ENCODE measurements at places on chromosomes 4 and X.

DNA sequence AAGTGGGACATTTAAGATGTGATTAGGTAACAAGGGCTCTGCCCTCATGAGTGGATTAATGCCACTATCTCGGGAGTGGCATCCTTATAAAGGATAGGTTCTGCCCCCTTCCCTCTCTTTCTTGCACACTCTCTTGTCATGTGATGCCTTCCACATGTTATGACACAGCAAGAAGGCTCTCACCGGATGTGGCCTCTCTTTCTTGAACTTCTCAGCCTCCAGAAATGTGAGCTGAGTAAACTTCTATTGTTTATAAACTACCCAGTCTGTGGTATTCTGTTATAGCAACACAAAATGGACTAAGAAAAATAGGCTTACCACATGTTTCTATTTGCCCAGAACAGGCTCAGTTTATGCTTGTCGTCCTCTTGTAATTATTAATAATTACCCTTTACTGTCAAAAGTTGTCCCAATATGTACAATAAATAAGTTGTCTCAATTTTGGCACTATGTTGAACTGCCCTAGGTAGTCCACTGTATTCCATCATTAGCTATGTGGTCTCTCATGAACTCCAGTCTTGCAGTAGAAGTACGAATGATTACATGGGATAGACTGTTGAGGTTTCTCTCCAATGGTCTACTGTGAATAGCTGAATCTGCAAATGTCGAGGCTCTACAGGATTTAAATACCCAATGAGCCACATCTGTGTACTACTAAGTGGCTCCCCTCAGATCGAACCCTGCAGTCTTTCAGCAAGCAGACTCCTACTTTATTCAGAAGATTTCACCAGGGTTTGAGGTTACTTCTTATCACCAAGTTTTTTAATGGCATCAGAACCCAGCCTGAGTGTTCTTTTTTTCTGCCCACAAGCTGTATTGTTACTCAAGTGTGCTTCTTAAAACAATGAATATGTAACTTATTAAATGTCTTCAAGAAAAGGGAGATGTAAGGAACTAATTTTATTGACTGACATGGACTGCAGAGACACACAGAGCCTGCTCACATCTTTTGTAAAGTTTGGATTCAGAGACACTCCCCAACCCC lies 102.0 kb upstream of the LEF1 start:
- peak; percentile 36 for DNase-seq

- peak; percentile 2 for DNase-seq
Observed at GRCh38 chrX:15947648-15948317, 93.2 kb upstream of the AP1S2 start.

DNA sequence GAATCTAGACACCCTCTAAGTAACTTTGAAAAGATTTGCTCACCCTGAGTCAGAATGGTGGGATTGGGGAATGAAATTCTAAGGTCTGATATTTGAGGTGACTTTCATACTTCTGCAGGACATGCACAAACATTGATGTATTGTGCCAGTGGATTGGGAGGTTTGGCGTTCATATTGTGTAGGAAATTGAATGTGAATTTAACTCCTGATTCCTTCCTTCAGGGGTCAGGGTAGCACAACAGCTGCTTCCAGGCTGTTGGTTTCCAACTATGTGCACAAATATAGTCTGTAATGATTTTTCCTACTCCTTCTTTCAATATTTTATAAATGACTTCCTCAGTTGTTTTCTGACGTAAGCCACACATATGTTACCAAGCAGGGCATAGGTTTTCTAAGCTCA lies 3.1 kb downstream of the IL1RAPL1 start:
- peak; percentile 30 for DNase-seq

DNA sequence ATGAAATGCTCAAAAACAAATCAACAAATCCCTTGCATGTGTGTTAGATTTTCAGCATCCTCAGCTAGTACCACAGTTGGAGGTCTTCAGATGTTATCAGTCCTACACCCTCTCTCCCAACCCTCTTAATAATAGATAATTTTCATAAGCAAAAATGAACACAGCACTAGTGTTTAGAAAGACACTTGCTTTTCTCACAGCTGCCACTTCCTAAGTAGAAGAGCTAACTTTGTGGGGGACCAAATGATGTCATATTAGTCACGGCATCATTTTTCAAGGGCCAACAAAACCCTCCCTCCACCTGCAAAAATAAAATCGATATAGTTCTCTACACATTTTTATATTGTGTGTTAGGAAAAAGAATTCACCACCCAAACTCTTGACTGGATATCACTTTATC lies 163.5 kb upstream of the GYPA start:
- DNase-seq = no peak

GRCh38 chr4:15131551-15131950 lies 129.3 kb downstream of the CPEB2 start:
- no peak for DNase-seq

DNA sequence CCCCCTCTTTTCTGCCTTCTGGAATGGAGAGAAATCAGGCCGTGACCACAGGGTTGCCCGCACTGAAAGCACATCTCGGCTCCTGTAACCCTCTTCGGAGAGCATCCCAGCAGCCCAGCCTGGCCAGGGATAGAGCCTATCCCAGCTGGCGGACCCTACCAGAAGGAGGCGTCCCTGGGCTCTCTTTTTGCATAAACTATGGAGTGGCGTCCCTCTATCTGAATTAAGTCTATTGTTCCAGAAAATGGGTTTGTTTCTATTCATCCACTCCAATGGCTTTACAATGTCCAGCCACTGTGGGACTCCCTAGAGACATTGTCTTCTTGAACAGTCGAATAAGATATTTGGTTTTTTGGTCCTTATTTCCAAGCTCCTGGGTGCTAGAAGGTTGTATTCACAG lies 689 bp upstream of the NHSL2 start:
- no peak for DNase-seq

GRCh38 chr4:53788011-53788410 lies 196.7 kb upstream of the LNX1 start:
- no peak for DNase-seq

- no peak for DNase-seq
Observed at GRCh38 chr4:160319221-160319867, 1216.5 kb downstream of the RAPGEF2 start.

GRCh38 chr4:95386410-95386809 lies 162.4 kb downstream of the UNC5C start:
- no peak for DNase-seq

DNA sequence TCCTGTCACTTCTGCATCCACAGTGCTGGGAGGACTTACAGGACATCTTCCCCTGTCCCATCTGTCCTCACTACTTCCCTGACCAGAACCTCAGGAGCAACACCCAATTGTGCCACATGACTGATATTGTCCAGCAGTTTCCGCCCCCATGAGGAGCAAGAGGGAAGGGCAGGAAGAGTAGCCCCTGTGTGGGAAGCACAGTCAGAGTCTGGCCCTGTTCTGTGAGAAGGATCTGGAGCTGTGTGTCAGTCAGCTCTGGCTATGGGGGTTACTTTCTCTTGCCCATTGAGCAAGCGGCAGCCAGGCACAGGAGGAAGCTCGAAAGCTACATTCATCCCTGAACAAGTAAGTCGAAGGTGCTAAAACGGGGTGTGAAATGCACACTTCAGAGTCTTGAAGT lies 14.8 kb upstream of the TRIM60 start:
- DNase-seq = no peak

- DNase-seq = no peak
Observed at GRCh38 chr4:8727131-8727530, 134.6 kb downstream of the CPZ start.

DNA sequence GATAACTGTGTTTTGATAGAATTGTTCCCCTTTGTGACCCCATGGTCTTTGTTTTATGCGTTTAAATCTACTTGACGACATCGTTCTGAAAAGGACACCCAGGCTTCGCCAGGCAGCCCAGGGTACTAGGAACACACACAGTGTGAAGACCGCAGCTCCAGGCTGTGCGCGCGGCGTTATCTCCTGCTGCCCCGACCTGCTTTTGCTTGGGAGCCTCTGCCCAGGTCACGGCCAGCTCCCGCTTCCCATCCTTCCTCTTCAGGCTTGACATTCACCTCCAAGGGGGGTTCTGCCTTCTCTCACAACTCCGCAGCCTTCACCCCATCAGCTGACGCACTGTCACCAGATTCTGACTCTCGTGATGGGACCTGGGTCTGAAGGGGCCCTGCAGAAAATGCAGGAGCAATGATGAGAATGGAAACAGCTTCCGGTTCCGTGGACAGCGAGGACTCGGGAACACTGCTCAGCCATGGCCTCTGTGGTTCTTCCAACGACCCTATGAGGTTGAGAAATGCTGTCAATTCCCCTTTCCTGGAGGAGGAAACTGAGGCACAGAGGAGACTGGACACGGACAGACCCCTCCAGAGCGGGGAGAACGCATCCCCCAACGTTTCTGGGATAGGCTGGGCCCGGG lies 536 bp upstream of the HTRA3 start:
- no peak for DNase-seq

- DNase-seq = no peak
Observed at GRCh38 chr4:172105918-172106317, 292.7 kb downstream of the GALNTL6 start.

DNA sequence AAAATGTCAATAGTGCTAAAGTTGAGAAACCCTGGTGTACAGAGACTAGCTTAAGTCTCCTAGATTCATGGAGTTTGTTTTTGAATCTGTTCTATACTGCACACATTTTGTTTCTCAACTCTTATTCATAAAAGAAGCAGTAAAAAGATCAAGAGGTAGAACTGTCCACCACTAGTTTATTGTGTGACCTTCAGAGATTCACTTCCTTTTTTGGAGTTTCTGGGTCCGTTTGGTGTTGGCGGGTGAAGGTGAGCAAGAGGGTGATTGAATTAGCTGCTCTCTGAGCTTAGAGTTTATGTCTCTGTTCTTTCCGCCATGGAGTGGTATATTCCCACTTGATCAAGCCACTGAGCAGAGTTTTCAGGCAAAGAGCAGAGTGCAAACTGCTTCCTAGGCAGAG lies 21.4 kb upstream of the PLAC1 start:
- no peak for DNase-seq

DNA sequence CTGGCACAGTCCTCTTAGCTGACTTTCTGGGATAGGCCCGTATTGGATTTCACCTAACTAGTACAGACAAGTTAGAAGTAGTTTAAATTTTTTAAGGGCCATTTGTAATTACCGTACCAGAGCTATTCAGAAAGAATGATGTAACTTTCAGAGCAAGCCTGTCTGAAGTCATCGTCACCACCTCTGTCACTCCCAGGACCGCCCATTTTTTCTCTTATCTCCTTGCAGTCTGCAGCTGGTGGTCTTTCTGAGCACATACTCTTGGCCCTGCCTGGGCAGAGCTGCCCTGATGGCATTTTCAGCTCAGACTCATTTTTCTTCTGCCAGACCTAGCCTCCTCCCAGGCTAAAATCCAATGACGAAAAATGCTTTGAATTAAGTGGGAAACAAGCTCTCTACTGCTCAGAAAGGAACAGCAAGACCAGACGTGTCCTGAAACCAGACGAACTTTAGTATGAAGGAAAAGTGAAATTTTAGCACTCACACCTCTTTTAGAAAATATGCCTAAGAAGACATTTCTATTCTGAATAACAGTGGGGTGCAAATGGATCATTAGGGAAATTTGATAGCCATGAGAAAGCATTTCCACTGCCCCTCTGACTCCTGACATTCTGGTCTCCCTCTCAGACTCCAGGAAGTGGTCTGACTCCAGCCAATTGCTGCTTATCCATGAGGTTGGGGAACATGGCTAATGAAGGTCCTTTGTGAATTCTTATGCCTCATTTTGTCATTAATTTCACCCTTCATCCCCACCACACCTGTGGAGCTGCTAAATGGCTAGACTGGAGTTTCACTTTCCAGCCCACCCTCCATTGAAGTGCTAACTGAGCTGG lies 162.4 kb upstream of the GYPA start:
- peak; percentile 70 for DNase-seq

GRCh38 chr4:57234252-57234775 lies 124.1 kb upstream of the IGFBP7 start:
- DNase-seq = no peak

- DNase-seq = no peak
Observed at GRCh38 chr4:141686879-141687278, 50.5 kb downstream of the IL15 start.

GRCh38 chr4:77286906-77287305 lies 129.9 kb downstream of the CCNG2 start:
- DNase-seq = no peak

DNA sequence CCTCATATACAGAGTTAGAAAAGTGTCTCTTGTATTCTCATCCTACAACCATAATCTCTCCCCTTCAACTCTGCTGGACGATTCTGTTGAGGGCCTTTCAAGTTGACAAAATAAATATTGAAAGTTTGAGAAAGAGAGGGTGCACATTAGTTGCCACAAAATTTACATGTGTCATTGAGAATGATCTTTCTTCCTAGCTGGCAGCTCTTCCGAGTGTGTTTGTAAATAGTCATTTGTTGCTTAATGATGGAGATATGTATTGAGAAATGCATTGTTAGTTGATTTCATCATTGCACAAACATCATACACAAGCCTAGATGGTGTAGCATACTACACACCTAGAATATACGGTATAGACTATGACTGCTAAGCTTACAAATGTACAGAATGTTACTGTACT lies 632.8 kb upstream of the AMOT start:
- DNase-seq = no peak

DNA sequence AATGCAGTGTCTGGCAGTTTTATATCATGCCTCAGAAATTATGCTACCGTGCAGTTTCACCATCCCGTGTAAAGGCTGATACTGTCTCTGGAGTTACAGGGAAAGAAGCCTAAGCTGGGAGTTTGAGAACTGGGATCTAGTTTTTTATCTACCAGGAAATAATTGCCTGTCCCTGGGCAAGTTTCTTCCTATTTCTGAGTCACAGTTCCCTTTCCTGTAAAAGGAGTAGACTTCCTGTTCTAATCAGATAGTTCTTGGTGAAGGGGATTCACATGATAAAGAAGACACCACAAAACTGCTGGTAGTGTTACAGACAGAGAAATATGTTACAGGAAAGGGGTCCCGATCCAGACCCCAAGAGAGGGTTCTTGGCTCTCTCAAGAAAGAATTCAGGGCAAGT lies 17.1 kb downstream of the HERC3 start:
- no peak for DNase-seq

DNA sequence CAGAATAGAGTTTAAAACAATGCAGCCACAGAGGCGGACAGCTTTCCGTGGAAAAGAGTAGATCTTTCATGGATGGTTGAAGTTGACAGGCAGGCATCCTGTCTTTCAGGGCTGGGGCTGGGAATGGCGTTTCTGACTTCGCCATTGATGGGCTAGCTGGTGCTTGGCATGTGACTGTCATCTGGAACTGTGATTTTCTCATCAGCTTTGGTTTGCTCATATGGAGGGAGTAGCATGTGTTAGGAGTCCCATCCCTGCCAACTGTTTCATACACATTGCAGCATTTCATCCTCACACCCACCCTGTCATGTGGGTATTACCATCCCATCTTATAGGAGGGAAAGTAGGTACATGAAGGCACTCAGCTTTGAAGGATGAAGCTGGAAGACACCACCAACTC lies 49.2 kb upstream of the STX18 start:
- DNase-seq = no peak

GRCh38 chr4:158966091-158966490 lies 136.8 kb upstream of the RAPGEF2 start:
- DNase-seq = no peak

- DNase-seq = no peak
Observed at GRCh38 chr4:70788733-70789132, 51.0 kb downstream of the GRSF1 start.

Data from lung (tissue), 17 donors.